ENCODE measurements at places on chromosomes 1 and 21. TPM values are rescaled to one million over a fixed set of nuclear protein-coding genes. Genes with fewer than 3 reads are reported as not detected.

Gene RXFP4
- total RNA-seq = not detected

Gene SPRR2F
- total RNA-seq = not detected

Gene BEST4
- not detected for total RNA-seq

Gene FCGR1A
- total RNA-seq = not detected

Gene CDC14A
- total RNA-seq = 6.5 TPM

Gene COL18A1
- total RNA-seq = 222 TPM

Gene SASS6
- total RNA-seq = 2.3 TPM

Gene SLC5A9
- total RNA-seq = not detected

Gene LRRC40
- total RNA-seq = 20.4 TPM

Gene RNU5D-1
- total RNA-seq = not detected

Gene FMOD
- total RNA-seq = 39.9 TPM
